ENCODE measurements at places on chromosomes 12 and 14.

DNA sequence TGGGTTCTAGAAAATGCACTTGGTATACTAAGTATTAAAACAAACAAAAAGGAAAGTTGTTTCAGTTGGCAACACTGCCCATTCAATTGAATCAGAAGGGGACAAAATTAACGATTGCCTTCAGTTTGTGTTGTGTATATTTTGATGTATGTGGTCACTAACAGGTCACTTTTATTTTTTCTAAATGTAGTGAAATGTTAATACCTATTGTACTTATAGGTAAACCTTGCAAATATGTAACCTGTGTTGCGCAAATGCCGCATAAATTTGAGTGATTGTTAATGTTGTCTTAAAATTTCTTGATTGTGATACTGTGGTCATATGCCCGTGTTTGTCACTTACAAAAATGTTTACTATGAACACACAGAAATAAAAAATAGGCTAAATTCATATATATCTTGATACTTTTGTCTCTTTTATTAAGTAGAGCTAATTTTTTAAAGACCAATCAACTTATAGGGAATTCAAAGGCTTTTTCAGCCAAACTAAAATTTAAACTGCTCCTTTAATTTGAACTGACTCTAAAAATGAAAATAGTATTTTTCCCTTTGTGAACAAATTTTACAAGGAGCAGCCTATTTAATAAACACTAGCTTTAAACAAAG is 2.8 kb downstream of the FOXG1 start:
- DNase-seq = no peak

DNA sequence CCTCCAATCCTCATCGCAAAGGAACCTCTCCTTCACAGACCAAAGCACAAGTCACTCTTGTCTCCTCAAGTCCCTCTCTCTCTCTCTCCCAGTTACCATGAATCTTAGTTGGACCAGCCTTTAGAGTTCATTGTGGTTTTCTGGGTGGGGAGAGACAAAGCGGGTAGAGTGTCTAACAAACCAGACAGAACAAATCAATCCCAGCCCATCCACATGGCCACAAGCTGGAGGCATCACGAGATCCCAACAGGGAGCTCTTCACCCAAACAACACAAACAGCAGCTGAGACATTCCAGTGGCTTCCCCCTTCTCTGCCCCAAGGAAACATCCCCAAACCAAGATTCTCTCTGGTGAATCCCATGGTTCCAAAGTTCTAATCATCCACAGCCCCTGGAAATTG is 22.4 kb downstream of the ACTN1 start:
- no peak for DNase-seq

DNA sequence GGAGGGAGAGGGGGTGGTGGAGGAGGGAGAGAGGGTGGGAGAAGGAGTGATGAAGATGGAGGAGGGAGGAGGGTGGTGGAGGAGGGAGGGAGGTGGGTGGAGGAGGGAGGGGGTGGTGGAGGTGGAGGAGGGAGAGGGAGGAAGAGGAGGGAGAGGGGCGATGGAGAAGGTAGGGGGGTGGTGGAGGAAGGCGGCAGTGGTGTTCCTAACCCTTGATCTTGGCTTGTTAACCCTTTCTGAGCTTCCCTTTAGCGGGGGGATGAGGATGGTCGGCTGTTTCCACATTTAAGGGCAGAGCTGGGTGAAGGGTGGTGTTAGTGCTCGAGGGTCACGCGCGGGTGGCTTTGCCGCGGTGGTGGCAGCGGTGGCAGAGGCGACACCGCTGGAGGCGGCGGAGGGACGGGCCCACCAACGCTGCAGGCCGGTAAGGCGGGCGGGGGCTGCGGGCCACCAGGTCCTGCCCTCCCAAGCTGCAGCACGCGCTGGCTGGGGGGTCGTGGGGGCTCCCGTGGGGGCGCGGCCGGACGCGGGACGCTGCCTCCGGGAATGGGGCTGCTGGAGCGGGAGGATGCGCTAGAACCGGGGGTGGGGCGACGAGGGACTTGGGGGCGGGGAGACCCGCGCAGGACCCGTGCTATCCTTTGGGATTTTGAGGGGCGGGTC is 156.3 kb downstream of the PTPN11 start:
- DNase-seq = no peak

- DNase-seq = no peak
Measured at GRCh38 chr14:25607192-25607591, 557.2 kb upstream of the STXBP6 start.

DNA sequence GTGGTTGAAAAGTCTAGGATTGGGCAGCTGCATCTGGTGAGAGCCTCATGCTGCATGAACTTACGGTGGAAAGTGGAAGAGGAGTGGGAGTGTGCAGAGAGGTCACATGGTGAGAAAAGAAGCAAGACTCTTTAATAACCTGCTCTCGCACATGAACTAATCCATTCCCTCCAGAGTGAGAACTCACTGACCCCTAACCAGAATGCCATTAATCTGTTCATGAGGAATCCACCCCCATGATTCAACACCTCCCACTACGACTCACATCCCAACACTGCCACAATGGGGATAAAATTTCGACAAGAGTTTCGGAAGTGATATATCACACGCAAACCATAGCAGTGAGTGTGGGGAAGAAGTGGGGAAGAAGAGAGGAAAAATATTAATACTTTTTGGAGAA is 377.4 kb downstream of the NAV3 start:
- DNase-seq = no peak

GRCh38 chr14:99004112-99004511 is 267.9 kb downstream of the BCL11B start:
- no peak for DNase-seq

GRCh38 chr14:22952418-22952817 is 4.5 kb downstream of the HAUS4 start:
- DNase-seq = no peak

- peak; percentile 97 for DNase-seq
Measured at GRCh38 chr12:49538510-49539403, at the start of gene KCNH3. KCNH3 (plus strand) TSS chr12:49539030; CDS start chr12:49539417, 387 bp downstream.

DNA sequence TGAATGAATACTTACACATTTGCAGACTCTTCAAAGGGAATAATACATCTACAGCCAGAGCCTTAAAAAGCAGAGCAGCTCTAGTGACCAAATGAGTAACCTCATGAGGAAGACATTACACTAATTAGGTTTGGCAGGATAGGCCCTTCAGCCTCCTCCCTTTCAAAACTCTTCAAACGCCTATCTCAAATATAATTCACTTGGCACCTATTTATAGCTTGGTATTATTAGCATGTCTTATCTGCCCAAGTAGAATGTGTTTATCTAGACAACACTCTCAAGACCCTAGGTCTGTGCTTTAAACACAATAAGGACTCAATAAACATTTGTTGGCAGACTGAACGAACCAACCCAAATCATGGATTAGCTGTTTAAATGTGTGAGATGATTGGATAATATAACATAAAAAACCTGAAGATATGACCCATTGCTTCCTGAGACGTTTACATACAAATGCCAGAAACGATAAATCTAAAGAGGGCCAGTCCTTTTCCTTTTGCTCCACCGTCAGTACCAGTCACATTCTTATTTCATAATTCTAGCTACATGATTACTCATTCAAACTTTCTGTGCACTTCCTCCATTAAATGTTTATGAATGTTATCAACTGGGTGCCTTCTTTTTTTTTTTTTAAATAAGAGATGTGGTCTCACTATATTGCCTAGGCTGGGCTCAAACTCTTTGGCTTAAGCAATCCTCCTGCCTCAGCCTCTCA is 123.3 kb downstream of the CEP83 start:
- DNase-seq = no peak

GRCh38 chr14:70726651-70727375 is 82.5 kb downstream of the MAP3K9 start:
- no peak for DNase-seq

- DNase-seq = no peak
Measured at GRCh38 chr14:23365036-23365731, at the start of gene EFS. EFS (minus strand) TSS chr14:23365172; CDS start chr14:23365025, 147 bp downstream.

DNA sequence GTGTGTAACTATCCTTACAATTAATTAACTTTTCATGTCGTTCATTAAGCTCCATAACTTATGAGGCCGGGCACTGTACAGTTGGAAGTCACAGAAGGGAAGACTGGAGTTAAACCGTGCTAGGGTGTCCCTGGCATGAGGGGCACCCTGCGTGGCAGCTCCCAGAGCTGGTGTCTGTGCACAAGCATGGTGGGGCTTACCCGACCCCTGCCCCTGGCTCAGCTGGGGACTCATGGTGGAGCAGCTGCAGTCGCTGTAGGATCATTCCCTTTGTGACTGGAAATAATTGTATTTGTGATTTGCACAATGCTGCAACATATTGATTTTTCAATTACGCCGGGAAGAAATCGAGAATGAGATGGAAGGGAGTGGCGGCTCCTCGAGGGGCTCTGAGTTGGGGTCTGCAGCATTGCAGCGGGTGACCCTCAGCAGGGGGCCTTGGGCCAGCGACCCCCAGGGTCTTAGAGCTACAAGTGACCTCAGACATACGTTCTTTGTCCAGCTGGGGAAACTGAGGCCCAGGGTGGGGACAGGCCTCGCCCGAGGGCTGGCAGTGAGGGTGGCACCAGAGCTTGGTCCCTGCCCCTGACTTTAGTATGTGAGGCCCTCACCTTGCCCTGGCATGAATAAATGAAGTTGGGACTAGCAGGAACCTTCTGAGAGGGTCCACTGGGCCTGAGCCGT is 125.4 kb downstream of the KIF26A start:
- no peak for DNase-seq

DNA sequence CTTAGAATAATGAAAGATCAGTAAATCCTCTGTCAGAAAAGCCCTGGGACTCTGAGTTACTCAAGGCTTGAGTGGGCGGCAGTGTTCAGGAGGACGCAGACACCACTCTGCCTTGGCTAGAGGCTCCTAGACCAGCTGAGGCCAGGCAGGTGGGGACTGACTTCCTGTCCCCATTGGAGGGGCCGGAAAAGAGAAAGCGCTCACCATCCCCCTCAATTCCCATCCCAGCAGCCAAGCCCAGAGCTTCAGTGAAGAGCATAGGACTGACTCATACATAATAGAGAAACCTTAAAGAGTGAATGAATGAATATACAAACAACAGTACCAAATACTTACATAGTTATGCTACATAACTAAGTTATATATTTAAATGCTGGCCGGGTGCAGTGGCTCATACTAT is 62.0 kb downstream of the PLEKHG7 start:
- no peak for DNase-seq

- no peak for DNase-seq
Measured at GRCh38 chr14:104698688-104699425, 9.4 kb downstream of the INF2 start.

All from GM12891 (cell line).